NCI-H1092 treated with DMSO at 0.1 percent for 48 hours (cell line): ENCODE measurements at places on chromosomes 7 and 10.

GRCh38 chr7:98795741-98796493 is 73.9 kb downstream of the TMEM130 start:
- DNase-seq: no peak

- peak; percentile 77 for DNase-seq
Observed at GRCh38 chr7:68511281-68511680, 1087.0 kb upstream of the AUTS2 start.

- DNase-seq: peak; percentile 1
Observed at GRCh38 chr10:13613519-13613918, 26.8 kb downstream of the PRPF18 start.

GRCh38 chr7:128882134-128882533 is 19.5 kb downstream of the ATP6V1F start:
- DNase-seq: no peak

DNA sequence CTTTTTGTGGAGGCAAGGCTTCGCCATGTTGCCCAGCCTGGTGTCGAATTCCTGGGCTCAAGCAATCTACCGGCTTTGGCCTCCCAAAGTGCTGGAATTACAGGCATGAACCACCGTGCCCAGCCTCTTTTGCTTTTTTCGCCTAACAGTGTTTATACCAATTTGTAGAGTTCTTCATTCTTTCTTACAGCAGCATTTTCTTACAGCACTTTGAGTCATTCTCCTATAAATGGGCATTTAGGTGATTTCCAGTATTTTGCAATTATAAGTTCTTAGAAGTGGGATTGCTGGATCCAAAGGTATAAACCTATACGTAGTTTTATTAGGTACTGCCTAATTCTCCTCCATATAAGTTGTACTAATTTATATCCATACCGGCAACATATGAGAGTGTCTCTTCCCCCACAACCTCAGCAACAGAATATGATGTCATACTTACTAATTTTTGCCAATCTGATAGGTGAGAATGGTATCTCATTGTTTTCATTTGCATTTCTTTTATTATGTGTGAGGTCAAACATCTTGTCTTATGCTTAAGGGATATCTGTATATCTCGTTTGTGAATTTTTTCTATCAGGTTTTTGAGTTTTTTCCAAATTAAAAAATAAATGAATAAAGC is 39.1 kb downstream of the SUFU start:
- DNase-seq: no peak

GRCh38 chr10:47378606-47379444 is 5.3 kb downstream of the ZNF488 start:
- DNase-seq: no peak

DNA sequence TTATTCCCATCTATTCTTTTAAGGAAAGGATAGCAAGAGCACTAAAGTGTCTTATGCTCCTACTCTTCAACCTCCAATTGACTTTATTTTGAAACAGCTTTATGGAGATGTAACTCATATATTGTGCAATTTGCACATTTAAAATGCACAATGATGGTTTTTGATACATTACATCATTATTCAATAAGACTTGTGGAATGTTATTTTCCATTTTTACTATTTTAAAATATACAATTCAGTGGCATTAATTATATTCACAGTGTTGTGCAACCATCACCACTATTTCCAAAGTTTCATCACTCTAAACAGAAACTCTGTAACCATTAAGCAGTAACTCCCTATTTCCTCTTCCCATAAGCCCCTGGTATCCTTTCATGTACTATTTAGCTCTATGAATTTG is 489.8 kb downstream of the NEBL start:
- no peak for DNase-seq

DNA sequence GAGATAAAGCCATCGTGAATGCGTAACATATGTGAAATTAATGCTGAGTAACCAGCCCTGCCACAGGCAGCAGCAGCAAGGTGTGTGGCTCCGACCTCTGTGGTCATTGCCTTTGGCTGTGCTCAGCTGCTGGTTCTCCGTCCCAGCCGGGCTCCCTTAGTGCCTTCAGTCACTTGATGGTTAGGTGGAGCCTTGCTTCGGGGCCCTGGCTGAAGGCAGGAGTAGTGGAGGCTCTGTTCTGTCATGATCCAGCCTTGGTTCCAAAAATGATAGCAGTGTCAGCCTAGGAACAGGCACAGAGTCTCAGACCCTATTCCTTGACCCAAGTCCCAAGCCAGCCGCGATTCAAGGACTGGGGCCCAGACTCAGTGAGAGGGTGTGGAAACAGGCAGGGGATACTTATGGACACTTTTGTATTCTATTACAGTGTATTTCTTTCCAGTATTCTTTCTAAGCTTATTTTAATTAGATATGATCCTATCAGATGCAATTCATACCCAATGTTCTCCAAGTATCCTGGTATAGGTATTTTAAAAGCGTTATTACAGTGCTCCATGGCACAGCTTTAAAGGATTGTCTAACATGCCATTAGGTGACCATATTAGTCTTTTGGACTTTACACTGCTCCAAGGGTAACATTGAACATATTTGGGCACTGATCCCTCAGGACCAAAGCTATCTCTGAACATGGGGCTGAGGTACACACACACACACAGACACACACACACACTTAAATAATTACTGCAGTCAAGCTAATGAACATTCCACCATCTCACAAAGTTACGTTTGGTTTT is 9.0 kb downstream of the SCART1 start:
- no peak for DNase-seq

- DNase-seq: no peak
Observed at GRCh38 chr10:95257849-95258248, 33.0 kb downstream of the PDLIM1 start.

DNA sequence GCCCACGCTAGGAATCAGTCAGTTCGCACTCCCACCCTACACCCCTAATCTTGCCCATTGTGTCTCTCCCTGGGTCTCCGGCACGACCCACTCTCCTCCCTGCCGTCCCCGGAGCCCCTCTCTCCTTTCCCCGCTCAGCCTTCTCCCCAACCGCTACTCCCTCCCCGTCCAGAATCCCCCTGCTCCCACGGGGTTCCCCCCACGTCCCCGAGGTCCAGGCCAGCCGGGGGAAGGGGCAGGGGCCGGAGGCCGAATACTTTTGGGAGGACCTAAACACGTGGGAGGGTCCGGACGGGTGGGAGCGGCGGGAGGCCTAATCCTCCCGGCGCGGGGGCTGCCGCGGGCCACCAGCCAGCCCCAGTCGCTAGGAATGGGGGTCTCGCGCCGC is 560 bp downstream of the RARRES2 start:
- DNase-seq: no peak

- no peak for DNase-seq
Observed at GRCh38 chr10:9419757-9420156, 1365.3 kb downstream of the GATA3 start.

DNA sequence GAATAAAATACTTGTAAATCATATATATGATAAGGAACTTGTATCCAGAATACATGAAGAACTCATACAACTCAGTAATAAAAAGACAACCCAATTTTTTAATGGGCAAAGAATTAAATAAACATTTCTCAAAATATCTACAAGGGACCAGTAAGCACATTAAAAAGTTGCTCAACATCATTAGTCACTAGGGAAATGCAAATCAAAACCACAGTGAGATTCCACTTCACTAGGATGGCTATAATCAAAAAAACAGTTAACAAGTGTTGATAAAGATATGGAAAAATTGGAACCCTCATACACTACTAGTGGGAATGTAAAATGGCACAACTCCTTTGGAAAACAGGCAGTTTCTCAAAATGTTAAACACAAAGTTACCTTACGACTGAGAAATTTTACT is 40.3 kb upstream of the YAE1 start:
- DNase-seq: no peak

DNA sequence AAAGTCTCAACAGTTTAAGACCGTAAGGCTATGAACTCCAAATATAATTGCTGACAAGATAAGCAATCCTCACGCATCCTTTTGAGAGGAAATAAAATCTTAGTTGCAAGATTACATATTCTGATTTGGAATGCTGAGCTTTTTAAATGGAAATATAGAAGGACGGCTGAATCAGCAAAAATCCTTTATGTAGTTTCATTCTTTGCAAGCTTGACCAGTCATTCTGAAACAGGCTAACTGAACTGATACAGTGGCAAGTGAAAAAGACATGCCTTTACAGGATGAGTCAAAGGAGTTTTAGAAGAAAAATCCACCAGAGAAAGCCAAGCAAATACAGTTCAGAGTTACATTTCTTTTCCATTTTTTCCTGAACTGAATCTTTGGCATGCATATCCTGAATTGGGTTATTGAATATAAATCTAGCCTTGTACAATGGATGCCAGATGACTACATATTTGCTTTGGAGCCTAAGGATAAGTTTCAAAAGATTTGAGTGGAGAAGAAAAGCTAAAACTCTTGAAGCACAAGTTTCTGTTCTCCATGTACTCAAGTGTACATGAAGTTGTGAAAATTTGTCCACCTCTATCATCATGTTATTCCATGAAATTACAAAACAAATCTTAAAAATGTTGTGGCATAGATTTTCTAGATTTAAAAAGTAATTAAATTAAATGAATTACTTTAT is 4.4 kb downstream of the VIM start:
- no peak for DNase-seq

DNA sequence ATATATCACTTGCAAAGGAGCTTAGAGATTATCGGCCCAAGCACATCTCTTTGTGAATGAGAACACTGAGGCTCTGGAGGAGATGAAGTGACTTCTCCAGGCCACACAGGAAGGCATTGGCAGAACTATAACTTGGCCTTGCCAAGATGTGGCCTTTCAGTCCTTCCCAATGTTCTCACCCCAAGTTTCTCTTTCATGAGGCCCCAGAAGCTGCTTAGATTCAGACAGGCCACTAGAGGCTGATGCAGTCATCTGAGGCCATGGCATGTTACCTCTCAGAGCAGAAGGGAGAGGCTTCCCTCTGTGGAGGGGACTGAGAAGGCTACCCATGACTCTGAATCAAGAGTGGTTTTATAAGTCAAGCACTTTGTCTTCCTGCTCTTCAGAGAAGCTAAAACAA is 1003.7 kb downstream of the LRMDA start:
- DNase-seq: no peak

DNA sequence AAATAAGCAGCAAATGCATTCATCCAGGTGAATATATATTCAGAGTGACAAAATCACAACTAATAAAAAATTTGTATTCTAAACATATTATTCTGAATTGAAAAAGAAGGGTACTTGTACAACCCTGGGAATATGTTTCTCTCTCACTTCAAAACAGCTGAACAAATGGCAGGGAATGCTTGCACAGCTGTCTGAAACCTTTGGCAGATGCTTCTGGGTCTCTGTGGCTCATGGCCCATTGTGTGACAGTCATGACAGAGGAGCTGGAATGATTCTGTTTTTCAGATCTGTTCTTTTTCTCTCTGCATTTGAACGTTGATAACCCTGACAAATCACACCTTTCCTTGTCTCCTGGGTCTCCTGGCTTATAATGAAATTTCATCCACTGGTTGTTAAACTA is 275.7 kb upstream of the FZD1 start:
- peak; percentile 95 for DNase-seq

GRCh38 chr7:78688376-78688775 is 765.1 kb downstream of the MAGI2 start:
- no peak for DNase-seq

DNA sequence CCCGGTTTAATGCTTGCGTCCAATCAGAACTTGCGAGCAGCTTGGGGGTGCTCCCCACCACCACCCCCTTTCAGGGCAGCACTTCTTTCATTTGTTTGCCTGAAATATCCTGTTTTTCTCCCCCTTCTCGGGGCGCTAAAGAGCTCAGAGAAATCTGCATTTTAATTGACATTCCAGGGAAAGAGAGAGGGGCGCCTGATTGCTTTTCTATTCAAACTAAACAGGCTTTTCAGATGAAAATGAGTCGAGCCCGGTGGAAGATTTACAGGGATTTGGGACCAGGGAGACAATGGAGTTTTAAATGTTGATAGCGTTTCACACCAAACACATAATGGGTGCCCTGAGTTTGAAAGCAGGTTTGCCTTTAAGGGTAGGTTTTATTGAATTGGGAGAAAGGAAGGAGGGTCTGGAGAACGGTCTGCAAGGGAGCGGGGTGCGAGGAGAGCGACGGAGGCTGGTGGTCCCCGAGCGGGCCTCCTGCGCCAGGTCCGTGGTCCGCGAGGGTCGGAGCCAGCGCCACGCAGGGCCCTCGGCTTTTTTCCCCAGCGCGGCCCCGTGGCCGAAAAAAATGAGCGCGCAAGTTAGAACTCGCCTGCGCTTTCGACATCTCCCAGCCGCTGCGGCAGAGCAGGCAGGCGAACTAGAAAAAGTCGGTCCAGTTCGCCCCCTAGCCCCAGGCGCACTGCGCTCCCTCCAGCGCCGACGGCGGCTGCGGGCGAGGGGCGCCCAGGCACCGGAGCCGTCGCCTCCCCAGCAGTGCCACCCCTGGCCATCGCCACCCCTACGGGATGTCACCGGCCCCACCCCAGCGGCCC is 1.3 kb downstream of the FGFR2 start:
- DNase-seq: peak; percentile 45

DNA sequence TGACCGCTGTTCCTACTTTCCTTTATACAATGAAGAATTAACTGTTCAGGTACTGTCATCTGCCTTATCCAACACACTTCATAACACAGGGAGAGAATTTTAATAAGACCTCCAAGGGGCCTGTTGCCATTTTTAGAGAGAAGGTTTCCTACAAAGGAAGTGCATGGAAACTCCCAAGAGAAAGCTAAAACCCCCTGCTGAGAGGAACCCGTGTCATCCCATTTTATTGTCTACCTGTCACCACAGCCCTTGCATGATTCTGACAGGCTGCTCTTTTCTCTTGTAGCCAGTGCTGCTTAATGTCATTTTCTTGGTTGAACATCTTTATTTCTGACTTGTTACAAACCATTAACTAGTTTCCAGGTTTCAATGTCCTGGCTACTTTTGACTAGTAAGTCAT is 98.4 kb downstream of the SNX10 start:
- DNase-seq: no peak

GRCh38 chr10:33734393-33735155 is 400.1 kb upstream of the NRP1 start:
- no peak for DNase-seq

DNA sequence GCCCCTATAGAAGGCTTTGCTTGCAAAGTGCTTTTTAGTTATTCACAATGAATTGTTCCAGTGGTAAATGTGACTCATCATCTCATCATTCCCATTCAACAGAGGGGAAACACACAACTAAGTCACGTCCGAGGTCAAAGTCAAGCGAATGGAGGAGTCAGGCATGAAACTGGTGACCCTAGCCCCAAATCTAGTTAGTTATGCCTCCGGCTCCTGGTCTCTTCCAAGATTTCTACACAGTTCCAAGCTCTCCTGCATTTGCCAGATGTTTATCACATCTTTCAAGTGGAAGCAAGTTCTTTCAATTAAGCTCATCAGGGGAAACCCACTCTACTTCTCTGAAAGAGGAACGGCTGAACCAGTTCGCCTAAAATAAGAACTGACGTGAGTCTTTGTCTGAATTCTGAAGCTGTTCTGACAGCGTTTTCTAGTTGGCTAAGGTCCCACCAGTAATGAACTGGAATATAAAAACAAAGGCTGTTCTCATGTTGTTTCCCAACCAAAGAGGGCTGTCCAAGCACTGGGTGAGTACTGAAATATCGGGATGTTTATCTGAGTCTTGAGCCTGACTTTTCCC is 140.9 kb upstream of the NRBF2 start:
- no peak for DNase-seq

DNA sequence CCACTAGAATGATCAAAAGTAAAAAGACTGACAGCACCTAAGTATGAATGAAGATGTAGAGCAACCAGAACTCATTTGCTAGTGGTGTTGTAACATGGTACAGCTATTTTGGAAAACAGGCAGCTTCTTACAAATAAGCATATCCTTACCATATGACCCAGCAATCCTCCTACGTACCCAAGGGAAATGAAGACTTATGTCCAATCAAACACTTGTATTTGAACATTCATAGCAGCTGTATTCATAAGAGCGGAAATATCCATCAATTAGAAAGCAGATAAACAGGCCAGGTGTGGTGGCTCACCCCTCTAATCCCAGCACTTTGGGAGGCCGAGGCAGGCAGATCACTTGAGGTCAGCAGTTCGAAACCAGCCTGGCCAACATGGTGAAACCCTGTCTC is 53.0 kb downstream of the KLRG2 start:
- no peak for DNase-seq
